ENCODE measurements at places on chromosomes 4 and X.

DNA sequence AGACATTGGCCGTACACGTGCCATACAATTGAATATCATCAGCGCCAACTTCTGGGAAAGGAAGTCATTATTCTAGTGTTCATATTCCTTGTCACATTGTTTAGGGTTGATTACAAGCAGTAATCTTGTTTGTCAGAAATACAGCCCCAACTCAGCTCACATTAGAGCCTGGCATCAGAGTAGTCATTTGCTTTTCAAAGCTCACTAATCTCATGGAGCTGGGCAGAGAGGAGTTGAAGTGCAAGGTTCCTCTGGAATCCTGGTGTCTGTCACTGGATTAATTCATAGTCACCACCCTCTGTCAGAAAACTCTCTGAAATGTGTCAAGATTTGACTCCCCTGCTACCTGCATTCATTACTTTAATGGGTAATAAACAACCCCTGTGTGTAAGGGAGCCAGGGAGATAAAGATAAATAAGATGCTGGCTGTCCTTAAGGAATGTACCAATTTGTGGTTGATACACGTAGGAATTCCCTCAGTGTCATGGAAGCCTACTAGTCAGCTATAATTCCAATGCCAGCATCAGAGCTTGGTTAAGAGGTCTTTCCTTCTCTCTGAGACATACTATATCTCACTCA, 43.7 kb upstream of the S100G start:
- DNase-seq = no peak

GRCh38 chrX:64395568-64395929, 297 bp upstream of the MTMR8 start:
- no peak for DNase-seq

DNA sequence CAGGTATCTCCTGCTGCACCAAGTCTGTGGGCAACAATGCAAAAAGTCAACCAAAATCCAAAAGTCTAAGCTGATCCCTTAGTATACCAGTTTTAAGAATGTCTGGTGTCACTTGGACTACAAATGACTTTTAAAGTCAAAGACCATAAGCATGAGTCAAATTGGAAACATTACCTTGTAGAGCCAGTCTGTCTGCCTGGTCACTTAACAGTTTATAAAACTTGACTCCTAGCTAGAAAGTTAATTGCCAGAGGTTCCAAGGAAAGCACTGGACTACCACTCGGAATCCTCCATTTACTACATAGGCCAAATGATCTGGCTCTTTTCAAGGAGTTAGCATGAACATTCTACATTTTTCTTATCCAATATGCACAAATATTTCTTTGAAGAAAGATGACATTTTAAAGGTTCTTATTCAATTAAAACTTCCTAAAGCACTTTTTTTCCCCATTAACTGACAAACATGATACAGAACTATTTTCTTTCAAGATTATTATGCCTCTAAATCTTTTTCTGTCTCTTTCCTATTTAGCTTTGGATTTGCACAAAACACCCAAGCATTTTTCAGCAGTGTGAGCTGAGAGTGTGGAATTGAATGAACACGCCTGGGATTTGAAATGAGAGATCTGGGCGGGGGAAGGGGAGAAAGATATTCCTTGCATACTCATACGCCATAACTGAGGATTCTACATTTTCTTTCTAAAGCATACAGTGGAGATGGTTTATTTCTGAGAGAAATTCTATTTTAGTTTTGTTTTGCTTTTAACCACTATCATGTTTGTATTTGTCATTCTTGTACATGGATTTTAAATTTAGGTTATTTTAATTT, 188.4 kb downstream of the SHROOM3 start:
- DNase-seq = no peak

DNA sequence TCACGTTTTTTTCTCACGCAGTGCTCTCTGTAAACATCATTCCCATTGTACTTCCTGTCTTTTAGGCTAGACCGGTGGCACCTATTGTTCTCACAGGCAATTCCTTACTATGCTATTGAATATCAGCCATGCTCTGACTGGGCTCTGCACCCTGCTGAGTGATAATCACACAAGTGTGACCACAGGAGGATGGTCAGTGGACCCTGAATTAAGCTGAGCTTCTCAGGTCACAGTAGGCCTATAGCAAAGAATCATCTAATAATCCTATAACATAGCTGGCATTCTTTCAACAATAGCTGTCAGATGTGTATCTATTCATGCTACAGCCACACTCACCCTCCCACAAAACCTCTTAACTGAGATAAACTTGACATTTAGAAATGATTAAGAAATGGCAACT, 2399.8 kb upstream of the TENM3 start:
- no peak for DNase-seq
